SK-MEL-5 (cell line): ENCODE measurements at places on chromosomes 12 and 14. TPM values are rescaled to one million over a fixed set of nuclear protein-coding genes. Genes with fewer than 3 reads are reported as not detected.

Gene RNU4-1
- total RNA-seq, result not detected in 2 replicates

Gene ZNF10
- 3.5 and 4.0 TPM in 2 replicates for total RNA-seq

Gene PPP1R1A
- 0.35 TPM in 1 of 2 replicates, not detected in the other for total RNA-seq

- DNase-seq, result no peak
These were observed 929 bp upstream of the UBE2N start for GRCh38 chr12:93442411-93443340.

DNA sequence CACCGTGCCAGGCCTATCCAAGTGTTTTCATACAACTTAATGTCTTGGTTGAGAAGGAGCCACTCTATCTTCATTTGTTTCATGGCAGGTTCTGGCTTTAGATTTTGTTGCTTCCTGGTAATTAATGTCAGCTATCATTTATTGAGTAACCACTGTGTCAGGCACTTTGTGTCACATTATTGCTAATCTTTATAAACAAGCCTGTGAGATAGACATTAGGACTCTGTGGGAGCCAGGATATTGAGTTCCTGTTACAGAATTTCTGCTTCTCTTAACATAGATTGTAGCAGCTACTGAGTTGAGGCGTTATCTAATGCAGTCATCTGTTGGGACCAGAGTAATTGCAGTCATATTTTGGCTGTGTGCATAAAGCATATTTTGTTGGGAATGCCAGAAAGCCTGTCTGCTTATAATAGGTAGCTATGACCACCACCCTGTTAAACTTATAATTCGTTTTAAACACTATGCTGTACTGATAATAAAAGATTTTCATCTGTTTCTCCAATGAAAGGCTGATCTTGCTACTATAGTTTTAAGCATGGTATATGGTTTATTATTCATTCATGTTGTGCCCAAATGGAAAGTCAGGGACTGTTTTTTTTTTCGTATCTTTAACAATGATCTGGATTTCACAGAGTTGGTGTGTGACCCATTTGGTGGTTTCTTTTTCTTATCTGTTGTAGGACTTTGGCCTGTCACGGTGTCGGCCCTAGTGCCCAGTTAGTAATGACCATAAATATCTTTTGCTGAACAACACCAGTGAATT, 432.6 kb downstream of the PCNX1 start:
- no peak for DNase-seq

DNA sequence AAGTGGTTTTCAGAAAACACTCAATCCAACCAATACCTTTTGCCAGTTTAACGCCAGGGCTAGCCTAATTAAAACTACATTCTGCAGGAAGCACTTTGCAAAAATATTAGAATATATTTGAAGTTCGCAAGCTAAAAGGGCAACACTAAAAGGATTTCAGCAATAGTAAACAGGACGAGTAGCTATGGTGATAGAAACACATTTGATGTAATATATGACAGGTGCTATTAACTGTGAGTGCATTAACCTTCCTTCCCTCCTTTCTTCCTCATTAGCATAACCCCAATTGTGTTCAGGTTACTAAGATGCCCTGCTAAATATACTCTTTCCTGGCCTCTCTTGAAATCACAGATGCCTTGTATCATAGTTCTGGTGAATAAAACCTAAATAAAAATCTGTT, 85.6 kb upstream of the TMCC3 start:
- no peak for DNase-seq

GRCh38 chr14:96442355-96442754, 50.4 kb downstream of the AK7 start:
- no peak for DNase-seq

DNA sequence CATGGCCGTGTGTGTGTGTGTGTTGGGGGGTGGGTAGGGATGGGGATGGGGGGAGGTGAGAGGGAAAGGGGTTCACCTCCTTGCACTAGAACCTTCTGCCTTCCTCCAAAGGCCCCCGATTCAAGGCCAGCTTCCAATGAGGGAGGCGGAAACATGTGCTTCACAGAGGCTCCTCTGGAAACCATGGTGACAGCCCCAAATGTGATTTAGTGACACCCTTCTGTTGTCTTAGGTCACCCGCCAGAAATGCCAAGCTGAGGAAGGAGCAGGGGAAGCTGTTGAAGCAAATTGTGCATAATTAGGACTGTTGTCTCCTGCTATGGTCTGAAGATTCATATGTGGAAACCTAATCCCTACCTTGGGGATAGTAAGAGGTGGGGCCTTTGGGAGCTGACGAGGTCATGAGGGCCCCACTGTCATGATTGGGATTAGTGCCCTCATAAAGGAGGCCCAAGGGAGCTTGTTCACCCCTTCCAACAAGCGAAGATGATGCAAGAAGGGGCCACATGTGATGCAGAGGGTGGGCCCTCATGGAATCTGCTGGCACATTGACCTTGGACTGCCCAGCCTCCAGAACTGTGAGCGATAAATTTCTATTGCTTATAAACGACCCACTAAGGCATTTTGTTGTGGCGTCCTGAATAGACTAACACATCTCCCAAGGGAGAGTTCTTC, 95.2 kb downstream of the AACS start:
- no peak for DNase-seq

Gene C12orf54
- total RNA-seq, result not detected in 2 replicates

GRCh38 chr12:52951126-52951525, 2.2 kb downstream of the KRT18 start:
- DNase-seq, result no peak
